ENCODE measurements at places on chromosomes 2 and 18.

- no peak for DNase-seq
Measured at GRCh38 chr2:181483211-181483610, 26.0 kb downstream of the ITGA4 start.

GRCh38 chr2:73582364-73582763 lies 59.9 kb downstream of the NAT8 start:
- no peak for DNase-seq

DNA sequence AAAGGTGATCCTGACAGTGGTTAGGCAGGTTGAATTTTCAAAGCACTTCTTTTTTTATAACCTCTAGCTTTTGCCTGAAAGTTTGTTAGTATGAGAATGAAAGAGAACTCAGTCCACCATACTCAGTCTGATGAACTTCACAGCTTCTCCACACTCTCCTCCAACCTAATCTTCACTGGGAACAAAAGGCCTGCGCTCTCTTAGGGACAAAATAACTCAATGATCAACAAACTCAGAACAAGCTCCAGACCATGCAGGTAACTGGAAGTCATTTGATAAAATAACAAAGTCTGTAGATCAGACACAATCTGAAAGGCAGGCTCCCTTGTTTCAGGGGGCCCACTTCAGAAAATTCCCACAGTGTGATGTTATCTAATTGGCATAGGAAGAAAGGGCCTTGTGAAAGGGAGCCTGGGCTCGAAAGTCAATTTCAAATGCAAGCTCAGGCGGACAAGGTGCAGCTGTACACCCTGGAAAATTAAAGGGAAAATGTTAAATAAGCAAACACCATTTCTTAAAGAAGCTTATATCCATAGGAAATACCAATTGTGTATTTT lies 142.2 kb downstream of the STK39 start:
- DNase-seq = no peak

DNA sequence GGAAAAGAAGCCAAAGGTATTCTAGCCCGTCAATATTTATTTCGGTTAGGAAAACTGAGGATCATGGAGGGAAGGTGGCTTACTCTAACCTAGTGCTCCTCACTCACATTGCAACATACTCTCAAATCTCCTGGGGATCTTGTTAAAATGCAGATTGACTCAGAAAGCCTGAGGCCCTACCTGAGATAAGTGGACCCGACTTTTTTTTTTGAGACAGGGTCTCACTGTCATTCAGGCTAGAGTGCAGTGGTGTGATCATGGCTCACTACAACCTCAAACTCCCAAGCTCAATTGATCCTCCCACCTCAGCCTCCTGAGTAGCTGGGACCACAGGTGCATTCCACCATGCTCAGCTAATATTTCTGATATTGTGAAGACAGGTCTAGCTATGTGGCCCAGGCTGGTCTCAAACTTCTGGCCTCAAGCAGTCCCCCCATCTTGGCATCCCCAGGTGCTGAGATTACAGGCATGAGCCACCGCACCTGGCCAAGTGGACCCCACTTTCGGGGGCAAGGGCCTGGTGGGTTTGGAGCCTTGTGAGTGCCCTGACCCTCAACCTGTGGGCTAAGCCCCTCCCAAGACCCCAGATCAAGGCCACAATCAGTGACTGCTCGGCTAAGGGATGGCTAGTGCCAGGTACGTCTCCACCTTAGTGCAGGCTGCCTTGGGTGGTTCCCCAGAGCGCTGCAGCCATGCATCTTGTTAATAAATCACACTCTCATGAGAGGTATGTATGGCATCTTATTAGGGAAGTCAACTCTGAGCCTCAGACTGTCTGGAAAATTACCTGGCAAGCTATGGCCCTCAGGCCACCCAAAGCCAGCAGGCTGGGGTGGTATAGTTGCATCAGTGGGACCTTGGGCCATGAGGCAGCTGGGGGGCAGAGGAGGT lies 1.1 kb upstream of the NEURL3 start:
- DNase-seq = no peak

GRCh38 chr2:209230560-209230959 lies 193.3 kb upstream of the MAP2 start:
- DNase-seq = no peak

DNA sequence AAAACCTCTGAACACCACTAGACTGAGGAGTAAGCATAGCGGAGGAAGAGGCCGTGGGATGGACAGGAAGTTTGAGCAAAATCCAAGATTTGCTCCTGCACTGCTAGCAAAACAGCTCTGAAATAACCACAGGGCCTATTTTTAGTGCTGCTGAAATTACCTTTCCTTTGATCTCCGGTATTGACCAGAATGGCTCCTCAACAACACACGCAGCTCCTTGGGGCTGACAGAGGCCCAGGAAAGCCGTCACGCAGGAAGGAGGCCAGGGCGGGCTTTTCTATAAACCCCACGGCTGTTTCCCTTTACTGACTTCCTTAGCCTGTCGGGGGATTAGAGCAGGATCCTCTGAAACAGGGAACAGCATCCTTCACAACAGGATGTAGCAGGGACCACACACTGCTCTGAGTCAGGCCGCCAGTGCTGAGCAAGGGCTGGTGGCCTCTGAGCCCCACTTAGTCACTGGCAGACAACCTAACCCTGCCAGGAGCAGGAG lies 80.8 kb upstream of the LCLAT1 start:
- no peak for DNase-seq

DNA sequence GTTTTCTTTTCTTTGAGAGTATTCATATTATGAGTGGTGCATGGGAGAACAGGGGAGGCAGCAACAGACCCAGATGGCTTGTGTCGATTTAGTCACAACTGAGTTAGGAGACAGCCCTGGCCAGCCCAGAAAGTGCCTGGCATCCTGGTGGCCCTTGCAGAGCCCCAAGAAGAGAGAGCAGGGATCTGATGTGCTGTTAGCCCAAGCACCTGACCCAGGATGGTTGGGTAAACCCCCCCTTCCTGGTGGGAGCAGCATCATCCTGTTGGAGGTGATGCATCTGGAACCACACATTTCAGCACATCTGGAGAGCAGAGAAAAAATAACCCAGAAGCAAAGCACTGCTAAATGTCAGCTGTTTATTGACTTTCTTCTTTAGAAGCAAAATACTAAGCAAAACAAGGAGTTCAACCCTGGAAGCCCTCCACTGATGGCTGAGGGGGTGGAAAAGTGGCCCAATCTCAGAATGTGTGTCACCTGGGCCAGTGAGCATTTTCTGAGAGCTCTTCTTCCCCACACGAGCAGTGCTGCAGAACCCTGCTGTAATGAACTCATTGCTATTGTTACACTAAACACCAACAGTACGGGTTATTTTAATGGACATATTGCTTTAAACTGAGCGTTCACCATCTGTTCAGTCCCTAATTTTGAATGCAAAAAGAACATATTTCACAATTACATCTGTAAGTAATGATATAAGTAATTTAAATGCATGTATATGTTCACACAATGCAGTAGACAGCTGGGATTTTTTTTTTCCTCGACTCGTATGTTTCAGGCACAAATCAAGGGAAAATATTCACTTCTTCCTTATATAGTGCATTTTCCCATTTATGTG lies 100.6 kb upstream of the SMIM21 start:
- DNase-seq = no peak

- DNase-seq = no peak
Measured at GRCh38 chr2:23850564-23851256, 76.2 kb downstream of the ATAD2B start.

- DNase-seq = no peak
Measured at GRCh38 chr2:86750240-86750839, 30.2 kb downstream of the RMND5A start.

GRCh38 chr18:21912339-21913239 lies 172.0 kb downstream of the MIB1 start:
- DNase-seq = peak; percentile 81

GRCh38 chr2:225354281-225354774 lies 45.2 kb upstream of the NYAP2 start:
- peak; percentile 52 for DNase-seq

GRCh38 chr2:190528521-190529001 lies 6.0 kb downstream of the NEMP2 start:
- no peak for DNase-seq

- DNase-seq = no peak
Measured at GRCh38 chr2:3864943-3865865, 161.8 kb downstream of the DCDC2C start.

DNA sequence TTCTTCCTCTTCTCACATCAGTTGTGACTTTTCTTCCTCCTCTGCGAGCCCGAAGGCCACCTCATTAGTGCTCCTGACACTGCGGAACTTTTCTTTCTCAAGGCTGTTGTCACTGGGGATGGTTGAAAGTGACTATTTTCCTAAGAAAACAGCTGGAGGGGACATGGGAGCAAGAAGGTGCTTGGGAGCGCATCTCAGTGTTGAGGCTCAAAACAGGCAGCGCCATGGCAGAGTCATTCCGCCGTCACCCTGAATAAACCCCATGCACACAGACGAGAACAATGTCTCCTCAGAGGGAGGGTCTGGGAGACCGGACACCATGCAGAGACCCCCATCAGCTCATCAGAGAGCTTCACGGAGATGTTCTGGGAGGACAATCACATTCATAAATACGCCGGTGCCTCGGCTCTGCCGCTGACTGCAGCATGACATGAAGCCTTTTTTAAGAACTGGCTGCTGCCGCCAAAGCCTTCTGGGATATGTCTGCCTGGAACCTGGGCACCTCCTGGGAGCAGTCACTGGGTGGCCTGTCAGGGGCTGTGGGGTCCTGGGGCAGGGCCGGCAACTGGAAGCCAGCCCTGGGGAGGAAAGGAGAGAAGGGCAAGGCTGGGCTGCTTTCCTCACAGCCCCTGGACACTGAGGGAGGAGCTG lies 19.2 kb downstream of the ATOH8 start:
- no peak for DNase-seq

GRCh38 chr2:139828011-139828410 lies 1047.8 kb upstream of the NXPH2 start:
- no peak for DNase-seq

DNA sequence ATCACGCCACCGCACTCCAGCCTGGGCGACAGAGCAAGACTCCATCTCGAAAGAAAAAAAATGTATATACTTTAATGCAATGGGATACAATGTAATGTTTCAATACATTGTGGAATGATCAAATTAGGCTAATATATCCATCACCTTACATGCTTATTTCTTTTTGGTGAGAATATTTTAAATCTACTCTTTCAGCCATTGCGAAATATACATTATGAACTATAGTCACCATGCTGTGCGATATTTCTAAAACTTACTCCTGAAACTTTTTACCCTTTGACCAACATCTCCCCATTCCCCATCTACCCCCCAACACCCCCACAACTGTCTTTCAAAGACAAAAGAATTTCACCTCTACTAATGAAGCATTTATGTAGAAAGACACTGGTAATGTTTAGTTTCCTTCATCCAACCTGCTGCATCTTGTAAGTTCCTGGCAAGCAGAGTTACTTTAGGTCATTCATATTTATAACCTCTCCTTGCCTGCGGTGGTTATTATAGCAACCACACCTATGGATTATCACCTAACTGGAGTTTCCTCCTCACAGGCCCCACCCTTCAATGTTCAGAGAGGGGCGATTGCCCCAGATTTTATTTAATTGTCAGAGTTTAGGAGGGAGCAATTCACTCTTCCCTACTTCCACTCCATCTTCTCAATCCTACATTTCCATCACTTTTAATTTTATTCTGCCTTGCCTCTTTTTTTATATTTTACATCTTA lies 1.2 kb upstream of the ME2 start:
- DNase-seq = no peak

DNA sequence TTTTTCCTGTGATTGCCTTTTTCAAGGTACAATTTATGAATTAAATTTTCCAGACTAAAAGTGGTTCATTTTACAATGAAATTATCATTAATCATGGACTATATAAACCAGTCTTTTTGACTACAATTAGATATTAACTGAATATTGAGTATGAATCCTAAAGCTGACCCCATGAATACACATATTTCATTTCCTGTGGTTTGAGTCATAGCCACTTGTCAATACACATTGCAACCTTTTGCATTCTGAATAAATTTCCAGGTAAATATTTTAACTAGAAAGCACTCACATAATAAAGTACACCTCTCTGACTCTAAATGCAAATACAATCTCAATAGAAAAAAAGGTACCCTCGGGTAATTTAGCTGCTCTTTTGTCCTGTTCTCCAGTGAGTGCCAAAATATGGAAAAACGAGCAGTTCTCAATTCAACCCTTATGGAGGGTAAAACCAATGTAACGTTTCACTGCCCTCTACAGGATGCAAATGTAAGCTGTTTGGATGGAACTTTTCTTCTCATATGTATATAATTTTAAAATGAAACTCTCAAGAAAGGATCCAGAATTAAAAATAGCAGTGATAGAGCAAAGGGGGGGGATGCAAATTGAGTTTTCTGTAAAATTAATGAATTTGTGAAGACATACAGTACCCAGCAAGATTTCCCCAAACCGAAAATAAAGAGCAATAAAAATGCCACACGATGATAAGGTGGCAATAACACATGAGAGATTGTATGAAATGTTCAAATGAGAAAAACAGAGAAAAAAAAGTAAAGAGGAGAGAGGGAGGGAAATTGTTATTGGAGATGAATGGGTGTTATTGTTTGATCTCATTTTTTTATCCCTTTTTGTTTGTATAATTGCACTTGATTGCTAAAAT lies 1795.7 kb upstream of the PIK3C3 start:
- no peak for DNase-seq

DNA sequence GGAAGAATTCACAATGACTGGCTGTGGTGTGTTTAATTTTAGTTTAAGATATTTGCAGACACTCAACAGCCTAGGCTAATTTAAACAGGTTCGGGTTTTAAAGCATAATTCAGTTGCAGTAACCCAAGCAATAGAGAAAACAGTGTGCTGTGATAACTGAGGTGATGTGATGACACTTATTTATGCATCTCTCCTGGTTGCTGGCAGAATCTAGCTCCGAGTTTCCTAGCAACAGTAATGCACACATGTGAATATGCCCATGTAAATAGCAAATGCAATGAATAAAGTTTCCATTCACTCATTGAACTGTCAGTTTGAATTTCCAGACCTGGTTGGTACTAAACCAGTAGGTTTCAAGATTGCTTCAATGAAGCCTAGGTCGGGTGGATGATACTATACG lies 426.5 kb downstream of the TMX3 start:
- no peak for DNase-seq

- DNase-seq = no peak
Measured at GRCh38 chr2:214193943-214194342, 216.9 kb upstream of the VWC2L start.

- no peak for DNase-seq
Measured at GRCh38 chr2:26864226-26864625, 16.3 kb downstream of the DPYSL5 start.

GRCh38 chr2:134268265-134268664 lies 14.4 kb downstream of the MGAT5 start:
- no peak for DNase-seq

GRCh38 chr2:218904176-218904575 lies 23.5 kb downstream of the WNT10A start:
- DNase-seq = no peak

DNA sequence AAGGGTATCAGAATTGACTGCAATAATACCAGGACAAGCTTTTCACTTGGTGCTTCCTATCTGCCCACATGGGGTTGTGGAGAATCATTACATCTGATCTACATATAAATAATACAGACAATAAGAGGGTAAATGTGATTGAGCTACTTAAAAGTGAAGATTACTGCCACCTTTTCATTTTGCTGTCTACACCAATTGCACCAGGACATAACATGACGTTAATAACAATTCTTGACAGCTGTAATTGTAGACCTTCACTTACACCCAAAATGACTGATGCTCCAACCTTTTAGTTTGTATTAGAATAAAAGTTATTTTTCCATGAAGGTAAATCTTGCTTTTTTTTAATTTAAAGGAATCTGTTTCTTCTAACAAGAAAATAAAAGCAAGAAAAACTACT lies 36.5 kb upstream of the TTN start:
- DNase-seq = no peak
